ENCODE measurements at places on chromosomes 5 and 9.

GRCh38 chr9:70551801-70552200, 137.3 kb upstream of the KLF9 start:
- DNase-seq, result no peak

DNA sequence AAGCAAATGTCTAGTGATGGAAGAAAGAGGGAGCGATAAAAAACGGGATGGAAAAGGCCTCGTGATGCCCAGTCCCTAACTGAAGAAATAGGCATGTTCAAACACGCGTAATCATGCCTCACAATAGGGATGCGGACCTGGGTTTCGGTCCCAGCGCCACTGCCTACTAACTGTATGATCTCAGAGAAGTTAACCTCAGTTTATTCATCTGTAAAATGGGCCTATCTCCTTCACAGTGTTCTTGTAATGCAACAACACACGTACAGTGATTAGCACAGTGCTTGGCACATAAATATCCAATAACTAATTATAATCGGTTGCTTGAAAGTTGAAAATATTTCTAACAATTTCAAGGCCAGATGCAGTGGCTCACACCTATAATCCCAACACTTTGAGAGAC, 181.8 kb downstream of the FANCC start:
- no peak for DNase-seq

- DNase-seq, result no peak
These were observed 113.3 kb downstream of the FGF10 start for GRCh38 chr5:44275908-44276307.

GRCh38 chr9:124749781-124750180, 21.3 kb downstream of the NR6A1 start:
- no peak for DNase-seq

DNA sequence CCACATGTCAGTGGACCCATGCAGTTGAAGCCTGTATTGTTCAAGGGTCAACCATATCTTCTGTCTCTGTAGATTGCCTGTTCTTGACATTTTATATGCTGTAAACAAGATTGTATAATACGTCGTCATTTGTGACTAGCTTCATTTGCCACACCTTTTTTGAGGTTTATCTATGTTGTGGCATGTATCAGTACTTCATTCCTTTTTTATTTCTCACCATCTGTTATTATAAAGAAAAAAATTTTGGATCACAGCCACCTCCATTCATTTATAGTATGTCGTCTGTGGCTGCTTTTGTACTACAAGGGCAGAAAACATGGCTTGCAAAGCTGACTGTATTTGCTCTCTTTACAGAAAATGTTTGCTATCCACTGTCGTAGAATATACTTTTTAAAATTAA, 72.4 kb downstream of the TEK start:
- no peak for DNase-seq

- DNase-seq, result no peak
These were observed 2384.8 kb upstream of the ACO1 start for GRCh38 chr9:29999645-30000044.

GRCh38 chr5:103497781-103498180, 64.8 kb downstream of the NUDT12 start:
- no peak for DNase-seq

DNA sequence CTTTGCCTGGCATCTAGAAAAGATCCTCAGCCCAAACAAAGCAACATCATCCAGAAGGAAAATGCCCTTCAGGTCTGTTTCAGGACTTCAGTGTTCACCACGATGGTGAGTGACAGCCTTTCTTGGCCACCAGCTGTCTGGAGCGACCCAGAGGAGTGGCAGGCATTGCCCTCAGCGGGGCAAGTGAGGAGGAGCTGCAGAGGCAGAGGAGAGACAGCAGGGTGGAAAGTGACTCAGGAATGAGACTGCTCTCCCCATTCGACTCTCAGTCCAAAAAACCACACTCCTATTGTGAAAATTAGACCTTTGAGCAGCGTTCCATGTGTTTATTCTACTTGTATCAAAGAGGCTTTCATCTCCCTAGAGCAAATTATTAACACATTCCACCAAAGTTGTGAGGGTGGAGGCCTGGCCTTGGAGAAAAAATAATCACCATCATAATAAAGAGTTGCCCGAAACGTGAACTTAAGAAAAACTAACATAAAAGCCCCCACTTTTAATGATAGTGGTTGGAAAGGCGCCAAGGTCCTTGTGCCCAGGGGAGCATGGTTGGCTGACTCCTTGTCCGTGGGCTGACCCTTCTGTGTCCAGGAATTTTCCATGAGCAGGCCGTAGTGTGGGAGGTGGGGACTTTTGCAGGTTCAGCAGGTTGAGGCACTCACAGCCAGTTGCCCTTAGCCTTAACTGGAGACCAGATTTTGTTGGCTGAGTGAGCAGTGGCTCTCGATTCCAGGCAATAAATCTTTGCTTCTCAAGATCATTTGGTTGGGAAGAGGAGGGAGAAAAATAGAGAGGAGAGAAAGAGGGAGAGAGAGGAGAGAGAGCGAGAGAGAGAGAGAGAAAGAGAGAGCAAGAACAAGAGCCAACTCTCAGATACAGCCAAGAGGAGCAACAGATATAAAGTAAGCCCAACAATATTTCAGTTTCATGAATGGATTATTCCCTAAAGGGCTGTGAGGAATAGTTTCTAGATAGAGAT, 125.9 kb upstream of the ANKRD55 start:
- DNase-seq, result no peak

GRCh38 chr5:76854644-76855043, 4.8 kb downstream of the S100Z start:
- no peak for DNase-seq

GRCh38 chr5:38226091-38226490, 32.3 kb upstream of the EGFLAM start:
- no peak for DNase-seq

DNA sequence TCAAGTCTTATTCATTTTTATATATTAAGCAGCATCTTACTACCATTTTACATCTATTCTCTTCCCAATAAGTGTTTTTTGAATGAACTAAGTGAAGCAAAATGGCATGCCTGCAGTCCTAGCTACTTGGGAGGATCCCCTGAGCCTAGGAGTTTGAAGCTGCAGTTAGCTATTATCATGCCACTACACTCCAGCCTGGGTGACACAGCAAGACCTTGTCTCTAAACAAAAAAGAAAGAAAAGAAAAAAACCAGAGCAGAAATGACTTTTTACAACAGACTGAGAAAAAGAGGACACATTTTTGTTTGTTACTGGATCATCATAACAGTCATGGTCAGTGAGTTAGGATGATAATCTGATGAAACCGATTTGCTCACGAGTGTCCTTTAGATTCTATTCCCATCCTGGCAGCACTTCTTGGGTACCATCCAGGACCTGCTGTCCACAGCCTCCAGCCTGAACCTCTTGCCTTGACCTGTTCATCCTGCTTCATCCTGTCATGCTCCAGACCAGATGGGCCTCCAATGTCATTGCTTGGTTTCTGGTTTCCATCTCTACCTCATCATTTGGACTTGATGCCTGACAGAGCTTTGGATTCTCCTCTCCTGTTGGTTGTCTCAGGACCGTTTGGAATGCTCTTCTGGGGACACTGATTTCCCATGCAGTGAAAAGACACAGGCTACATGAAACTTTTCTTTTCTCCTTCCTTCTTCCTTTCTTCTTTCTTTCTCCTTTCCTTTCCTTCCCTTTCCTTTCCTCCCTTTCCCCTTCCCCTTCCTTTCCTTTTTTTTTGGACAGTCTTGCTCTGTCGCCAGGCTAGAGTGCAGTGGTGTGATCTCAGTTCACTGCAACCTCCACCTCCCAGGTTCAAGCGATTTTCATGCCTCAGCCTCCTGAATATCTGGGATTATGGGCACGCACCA, 50.1 kb upstream of the GLRX start:
- no peak for DNase-seq

GRCh38 chr9:133682818-133683585, 46.8 kb downstream of the DBH start:
- no peak for DNase-seq

DNA sequence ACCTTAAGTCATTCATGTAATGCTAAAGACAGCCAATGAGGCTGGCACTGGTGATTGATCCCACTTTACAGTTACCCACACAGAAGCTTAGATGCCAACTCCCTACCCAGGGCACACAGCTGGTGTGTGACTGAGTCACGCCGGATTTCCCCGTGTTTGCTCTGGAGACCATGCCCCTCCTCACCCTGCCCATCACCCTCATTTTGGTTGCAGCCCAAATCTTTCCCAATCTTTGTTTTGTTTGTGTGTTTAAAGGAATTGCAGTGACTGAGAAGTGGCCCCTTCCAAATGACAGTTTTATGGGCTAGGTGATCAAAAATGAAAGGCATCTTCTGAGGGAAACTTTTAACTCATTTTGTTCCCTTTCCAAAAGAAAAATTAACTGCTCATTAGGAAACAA, 10.9 kb downstream of the FBXL7 start:
- no peak for DNase-seq

DNA sequence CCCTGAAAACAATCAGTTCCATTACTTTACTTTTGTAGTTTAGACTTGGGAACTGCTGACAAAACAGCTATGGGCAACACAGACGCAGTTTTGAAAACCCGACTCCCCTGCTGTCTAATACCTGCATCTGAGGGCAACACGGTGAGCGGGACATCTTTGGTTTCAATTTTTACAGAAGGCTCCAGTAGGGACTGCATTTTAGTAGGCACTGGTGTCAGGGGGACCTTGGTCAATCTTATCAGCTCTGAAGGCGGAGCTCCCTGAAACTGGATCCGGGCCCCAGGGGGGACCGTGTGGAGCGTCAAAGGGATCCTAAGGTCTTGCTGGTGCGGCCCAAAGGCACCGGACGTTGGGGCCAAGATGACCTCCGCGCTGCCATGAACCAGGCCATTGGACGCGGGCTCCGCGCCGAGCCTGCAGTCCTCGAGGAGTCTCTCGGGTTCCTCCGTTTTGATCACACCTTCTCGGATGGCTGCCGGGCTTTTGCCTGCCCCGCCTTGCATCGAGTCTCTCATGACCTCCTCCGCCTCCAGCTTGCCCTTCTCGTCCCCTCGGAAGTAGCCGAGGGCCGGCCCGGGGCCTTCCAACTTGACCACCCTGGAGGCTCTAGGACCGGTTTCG, 1.1 kb downstream of the SOX30 start:
- no peak for DNase-seq

GRCh38 chr5:149170299-149170698, 29.0 kb downstream of the ABLIM3 start:
- DNase-seq, result no peak

GRCh38 chr5:147381555-147381954, 128.3 kb downstream of the DPYSL3 start:
- no peak for DNase-seq

- no peak for DNase-seq
These were observed 159.5 kb upstream of the MAST4 start for GRCh38 chr5:66436721-66437120.

DNA sequence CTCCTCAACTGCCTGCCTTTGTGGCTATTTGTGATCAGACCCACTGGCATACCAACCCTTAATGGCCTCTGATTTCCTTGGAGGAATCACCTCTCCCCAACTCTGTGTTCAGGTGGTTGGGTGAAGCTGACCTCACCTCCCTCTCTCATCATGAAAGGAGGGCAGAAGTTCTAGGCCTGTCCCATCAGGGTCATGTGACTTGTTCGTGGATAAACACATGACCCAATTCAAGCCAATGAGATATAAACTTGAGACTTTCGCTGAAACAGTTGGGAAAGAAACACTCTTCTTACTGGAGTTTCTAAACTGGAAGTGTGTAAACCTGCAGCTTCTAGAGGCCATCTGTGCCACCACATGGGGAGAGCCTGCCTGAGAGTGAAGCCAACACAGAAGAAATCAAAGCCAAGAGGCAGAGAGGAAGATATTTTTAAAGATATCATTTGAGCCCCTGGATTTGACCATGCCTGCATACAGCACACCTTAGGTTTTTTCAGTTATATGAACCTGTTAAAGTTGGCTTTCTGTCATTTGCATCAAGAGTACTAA, 5.8 kb downstream of the GABBR2 start:
- DNase-seq, result no peak

DNA sequence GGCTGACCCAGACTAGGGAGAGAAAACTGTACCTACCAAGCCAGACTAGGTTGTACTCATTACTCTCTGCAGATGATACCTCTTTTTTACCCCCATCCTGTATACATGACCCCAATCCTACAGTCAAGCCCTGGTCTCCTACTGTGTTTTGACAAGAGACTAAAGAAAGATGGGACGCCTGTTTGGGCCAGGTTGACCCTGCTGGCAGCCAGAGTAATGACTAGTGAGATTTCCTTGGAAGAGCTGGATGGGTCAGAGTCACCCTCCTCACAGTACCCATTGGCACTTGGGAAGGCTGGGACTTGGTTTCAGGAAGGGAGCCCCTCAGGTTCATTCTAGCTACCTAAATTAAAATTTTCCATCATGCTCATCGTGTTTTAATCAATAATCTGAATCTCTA, 89.7 kb upstream of the NR4A3 start:
- no peak for DNase-seq

- no peak for DNase-seq
These were observed 85.5 kb downstream of the PALM2AKAP2 start for GRCh38 chr9:109865521-109865920.

- DNase-seq, result no peak
These were observed 8.7 kb upstream of the SPOUT1 start for GRCh38 chr9:128838338-128838737.

- peak; percentile 33 for DNase-seq
These were observed 53.6 kb downstream of the SEMA4D start for GRCh38 chr9:89444274-89444673.

DNA sequence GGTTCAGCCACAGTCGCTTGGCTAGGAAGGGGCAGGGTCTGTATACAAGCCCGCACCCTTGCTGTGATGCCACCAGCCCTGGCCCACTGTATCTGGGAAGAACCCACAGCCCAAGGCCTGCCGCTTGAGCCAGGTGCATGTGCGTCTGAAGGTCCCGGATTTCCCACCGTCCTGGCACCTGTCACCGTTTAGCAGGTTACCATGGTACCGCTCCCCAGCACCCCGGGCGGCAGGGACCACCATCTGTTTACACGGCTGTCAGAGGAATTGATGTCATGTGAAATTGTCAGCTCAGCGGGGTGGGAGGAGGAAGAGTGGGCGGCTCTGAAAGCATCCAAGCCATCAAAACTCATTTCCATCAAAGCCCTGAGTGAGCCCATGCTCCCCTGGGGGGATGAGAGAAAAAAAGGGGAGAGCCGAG, 92.7 kb downstream of the HRH2 start:
- DNase-seq, result no peak

GRCh38 chr9:110526426-110526825, 53.1 kb downstream of the SVEP1 start:
- no peak for DNase-seq

- no peak for DNase-seq
These were observed 30.8 kb upstream of the ABCA1 start for GRCh38 chr9:104958751-104959150.

DNA sequence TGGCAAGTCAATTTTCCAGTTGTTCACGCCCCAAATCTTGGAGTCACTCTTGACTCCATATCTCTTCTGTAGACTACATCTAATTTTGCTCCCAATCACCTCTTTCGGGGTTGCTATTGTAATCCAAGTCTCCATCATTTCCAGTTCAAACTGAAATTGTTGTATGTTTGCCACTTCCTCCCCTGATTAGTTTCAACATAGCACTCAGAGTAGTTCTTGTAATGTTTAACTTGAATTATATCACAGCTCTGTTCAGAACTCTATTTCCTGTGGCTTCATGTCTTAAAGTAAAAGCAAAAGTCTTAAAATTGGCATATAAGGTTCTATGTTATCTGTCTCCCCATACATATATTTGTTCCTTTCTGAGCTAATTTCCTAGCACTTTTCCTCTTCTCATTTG, 348.5 kb upstream of the RIOK2 start:
- no peak for DNase-seq

Measured in activated T-helper 1 cell treated with anti-CD3 and anti-CD28 coated beads, Interleukin-2, amount 50 U/mL, for 16 hours (primary cell).